ENCODE measurements at places on chromosomes 4 and X.

DNA sequence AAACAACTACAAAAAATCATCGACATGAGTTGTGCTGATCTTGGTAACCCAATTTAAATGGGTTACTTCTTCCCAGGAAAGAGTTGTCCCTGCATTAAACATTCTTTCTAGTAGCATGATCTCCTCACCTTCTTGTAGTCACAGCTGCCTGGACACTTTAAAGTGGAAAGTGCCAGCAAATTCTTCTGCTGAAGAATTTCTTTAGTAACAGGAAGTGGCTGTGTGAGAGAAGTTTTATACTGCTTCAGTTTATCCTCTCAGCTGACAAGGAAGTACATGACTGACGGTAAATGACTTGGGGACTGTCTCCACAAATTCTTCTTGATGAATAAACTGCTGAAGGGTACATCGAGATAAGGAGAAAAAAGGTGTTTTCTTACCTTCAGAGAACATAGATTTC, 18.2 kb upstream of the TNIP3 start:
- DNase-seq: no peak

DNA sequence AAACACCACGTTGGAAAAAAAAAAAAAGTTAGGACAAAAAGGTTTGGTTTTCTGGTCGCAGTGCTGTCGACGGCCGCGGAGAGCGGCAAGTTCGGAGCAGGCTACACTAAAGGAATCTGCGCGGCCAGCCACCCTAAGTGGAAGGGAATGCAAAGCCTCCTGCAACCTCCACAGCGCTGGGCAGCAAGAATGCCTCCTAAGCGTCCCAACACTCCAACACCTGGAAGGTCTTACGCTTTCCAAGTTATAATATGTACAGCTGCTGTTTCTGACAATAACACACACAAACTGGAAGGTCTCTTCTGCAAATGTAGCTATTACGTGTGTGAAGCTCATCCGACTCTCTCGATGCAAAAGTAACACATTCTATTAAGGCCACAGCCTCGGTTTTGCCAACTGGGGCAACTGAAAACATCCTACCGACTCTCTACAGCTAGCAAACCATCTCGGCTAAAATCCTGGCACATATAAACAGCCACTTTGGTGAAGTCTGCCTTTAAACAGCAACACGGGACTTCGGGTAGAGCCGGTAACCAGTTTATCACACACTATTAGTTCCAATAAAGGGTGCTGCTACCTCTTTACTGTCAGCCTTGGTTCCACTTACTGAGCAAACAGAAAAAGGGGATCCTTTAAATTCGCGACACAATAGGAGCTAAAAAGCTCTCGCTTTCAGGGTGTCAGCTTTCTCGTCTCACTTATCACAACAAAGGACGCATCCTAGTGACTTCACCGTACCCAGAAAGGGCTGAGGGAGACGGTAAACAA, 895 bp downstream of the SMIM14 start:
- no peak for DNase-seq

- no peak for DNase-seq
Measured at GRCh38 chr4:8528713-8529112, 51.5 kb upstream of the GPR78 start.

- no peak for DNase-seq
Measured at GRCh38 chr4:76830964-76831703, 66.8 kb downstream of the SOWAHB start.

- DNase-seq: no peak
Measured at GRCh38 chr4:23388255-23388654, 501.6 kb downstream of the PPARGC1A start.

- DNase-seq: no peak
Measured at GRCh38 chr4:955161-955921, 18.0 kb downstream of the DGKQ start.

DNA sequence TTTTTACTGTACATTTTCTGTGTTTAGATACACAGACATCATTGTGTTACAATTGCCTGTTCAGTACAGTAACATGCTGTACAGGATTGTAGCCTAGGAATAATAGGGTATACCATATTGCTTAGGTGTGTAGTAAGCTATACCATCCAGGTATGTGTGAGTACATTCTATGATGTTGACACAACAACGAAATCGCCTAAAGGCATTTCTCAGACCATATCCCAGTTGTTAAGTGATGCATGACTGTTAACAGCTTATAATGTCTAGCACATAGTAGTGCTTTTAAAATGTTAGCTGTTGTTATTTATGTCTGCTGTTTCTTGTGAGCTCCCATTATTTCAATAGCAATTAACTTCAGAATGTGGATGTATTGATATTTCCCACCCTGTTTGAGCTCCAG, 4.5 kb downstream of the PRRG1 start:
- DNase-seq: no peak

DNA sequence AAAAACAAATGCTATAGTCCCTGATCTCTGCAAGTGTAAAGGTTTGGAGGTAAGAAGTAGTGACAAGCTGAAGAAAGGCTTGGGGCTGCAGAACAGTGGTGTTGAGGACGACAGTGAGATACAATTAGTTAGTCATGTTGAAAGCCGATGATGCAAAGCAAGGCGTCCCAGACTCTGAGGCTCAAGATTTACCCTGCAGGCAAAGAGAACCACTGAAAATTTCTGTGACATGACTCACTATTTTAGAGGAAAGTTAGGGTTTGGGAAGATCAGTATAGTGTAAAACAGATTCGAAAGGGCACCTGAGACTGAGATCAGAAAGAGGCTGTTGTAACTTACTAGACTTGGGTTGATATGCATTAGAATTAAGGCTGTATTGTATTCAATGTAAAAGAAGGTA, 281.3 kb upstream of the FTHL17 start:
- no peak for DNase-seq

DNA sequence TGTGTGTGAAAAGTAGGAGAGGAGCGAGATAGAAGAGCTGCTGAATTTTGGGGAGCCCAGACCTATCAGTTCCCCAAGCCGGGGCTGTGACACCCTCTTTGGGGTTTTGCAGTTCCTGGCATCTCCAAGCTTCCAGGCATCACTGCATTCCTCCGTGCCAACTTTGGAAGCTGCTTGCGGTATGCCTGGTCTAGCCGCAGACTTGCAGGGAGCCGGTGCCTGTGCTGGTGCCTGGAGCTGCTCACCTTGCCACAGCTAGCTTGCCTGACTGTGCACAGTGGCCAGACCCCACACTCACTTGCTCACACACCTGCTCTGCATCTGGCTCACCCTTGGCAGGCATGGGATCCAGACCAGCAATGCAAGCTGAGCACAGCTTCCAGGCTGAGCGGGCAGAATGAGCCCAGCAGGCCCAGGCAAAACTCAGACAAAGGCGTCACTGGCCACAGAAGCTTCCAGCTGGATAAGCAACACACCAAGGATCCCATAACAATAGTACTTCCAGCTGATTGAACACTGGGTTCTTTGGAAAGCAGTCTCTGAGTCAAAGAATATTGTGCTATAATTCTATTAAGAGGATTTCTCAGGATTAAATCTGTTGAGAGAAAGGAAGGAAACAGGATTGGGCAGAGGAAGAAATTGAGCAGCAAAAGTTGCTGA, 390.9 kb downstream of the TEX13C start:
- no peak for DNase-seq

GRCh38 chrX:57674861-57675260, 5.2 kb downstream of the NLRP2B start:
- DNase-seq: no peak
